NCI-H1694 (cell line): ENCODE measurements at places on chromosomes 16 and 17.

DNA sequence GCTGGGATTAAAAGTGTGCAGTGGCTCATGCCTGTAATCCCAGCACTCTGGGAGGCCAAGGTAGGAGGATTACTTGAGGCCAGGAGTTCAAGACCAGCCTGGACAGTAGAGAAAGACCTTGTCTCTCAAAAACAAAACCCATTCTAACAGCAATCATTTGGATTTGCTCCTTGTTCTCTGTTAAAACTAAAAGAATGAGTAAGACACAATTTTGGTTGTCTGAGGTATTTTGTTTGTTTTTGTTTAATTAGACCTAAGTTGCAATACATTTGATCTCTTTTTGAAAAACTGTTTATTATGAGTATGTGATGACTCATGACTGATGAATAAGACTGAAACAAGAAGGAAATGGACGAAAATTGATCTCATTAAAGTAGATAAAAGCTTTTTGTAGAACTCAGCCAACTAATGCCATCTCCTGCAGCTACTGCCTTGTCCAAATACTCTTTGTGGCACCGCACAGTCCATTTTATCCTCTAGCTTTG lies 29.0 kb downstream of the GLG1 start:
- no peak for DNase-seq

- peak; percentile 26 for DNase-seq
Measured at GRCh38 chr16:89924297-89924924, 1.3 kb downstream of the TUBB3 start.

GRCh38 chr17:70352834-70353233 lies 183.5 kb downstream of the KCNJ2 start:
- DNase-seq: no peak

DNA sequence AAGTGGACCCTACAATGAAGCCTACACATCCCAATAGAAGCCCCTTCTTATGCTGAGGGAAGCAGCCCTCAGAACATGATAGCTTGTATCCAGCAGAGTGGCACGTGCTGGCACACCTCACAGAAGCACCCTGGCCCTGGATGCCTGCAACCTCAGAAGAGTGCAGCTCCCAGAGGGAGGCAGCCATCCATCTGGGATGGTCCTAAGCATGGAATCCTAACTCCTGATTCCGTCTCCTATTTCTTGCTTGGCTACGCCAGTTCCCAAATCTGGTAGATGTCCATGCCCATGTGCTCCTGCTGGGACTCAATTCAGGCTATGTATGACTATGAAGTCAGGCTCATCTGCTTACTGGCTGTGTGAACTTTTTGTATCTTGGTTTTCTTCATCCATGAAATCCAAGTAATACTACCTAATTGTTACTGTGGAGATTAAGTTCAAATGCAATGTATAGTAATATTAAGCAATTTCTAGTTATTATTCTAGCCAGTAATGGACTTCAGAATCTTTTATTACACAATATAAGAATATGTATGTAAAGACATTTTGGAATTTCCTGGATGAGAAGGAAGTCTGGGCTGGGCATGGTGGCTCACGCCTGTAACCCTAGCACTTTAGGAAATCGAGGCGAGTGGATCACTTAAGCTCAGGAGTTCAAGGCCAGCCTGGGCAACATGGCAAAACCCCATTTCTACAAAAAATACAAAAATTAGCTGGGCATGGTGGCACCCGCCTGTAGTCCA lies 32.4 kb downstream of the SIAH1 start:
- no peak for DNase-seq

GRCh38 chr16:89192956-89193575 lies 7.3 kb downstream of the SLC22A31 start:
- DNase-seq: no peak

- no peak for DNase-seq
Measured at GRCh38 chr16:14560523-14560922, 69.5 kb downstream of the PARN start.

- DNase-seq: peak; percentile 3
Measured at GRCh38 chr17:16987830-16988601, 16.1 kb upstream of the TNFRSF13B start.

GRCh38 chr16:81637336-81638235 lies 141.5 kb upstream of the PLCG2 start:
- no peak for DNase-seq

DNA sequence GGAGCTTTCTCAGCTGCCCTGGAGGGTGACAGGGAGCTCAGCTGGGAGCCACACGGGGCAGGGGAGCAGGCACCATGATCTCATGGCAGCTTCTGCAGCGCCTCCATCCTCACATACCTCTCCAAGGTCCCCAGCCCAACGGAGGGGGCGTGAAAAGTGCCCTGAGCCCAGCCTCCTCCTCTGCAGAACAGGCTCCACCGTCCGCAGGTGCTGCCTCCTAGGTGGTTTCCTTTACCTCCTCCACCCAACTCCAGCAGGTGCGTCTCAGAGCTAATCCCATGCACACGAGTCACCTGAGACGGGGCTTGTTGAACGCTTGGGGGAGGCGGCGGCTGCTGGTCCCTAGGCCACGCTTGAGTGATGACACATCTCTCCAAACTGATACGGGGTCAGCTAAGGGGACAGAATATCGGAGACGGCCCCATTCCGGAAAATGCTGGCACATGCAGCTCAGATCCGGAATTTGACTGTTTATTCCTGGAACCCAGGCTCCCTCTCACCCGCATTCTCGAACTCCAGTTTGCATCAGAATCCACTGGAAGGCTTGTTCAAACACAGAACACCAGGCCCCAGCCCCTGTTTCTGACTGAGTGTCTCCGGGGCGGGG lies 387 bp upstream of the SLC38A8 start:
- DNase-seq: no peak

DNA sequence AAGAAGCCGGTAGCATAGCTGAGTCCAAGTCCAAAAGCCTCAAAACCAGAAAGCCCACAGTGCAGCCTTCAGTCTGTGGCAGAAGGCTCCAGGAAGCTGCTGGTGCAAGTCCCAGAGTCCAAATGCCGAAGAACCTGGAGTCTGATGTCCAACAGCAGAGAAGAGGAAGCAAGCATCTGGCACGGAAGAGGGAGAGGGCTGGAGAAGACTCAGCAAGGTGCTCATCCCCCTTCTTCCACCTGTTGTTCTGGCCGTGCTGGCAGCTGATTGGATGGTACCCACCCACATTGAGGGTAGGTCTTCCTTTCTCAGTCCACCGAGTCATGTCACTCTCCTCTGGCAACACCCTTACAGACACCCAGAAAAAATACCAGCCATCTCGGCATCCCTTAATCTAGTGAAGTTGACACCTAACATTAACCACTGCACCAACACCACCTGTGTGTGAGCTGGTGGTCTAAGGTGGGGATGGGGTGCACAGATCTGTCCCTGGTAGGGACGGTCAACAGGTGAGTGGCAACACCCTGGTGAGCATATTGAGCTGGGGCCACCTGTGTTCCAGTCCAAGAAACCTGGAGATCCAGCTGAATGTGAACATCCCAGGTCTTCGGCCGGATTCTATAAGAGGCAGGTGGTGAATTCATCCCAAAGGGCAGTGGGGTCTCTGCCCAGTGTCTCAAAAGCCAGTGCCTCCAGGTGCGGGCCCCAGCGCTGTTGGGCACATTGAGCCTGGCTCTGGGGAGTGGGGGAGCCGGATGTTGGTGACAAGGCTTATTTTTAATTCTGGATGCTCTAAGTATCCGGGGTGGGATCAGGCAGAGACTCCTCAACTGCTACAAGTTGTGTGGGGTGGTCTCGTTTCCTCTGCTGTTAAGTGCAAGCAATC lies 9.8 kb downstream of the MIEF2 start:
- no peak for DNase-seq

GRCh38 chr17:57811638-57812280 lies 38.1 kb downstream of the MRPS23 start:
- DNase-seq: no peak

DNA sequence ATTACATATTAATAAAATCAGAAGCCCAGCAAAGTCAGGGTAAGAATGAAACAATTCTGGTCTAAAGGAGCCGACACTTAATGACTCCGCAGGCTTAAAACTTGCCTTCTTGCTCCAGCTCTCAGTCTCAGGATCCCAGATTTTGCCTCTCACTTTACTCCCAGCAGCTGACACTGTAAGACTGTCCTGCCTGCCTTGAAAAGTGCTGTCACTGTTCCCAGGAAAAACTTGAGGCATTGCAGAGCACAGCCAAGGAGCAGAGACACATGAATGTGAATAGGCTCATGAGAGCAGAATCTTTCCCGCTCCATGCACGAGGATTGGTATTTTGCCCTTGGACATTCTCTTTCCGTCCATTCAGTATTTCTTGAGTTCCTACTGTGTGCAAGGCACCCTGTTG lies 457.6 kb upstream of the ZFHX3 start:
- no peak for DNase-seq

DNA sequence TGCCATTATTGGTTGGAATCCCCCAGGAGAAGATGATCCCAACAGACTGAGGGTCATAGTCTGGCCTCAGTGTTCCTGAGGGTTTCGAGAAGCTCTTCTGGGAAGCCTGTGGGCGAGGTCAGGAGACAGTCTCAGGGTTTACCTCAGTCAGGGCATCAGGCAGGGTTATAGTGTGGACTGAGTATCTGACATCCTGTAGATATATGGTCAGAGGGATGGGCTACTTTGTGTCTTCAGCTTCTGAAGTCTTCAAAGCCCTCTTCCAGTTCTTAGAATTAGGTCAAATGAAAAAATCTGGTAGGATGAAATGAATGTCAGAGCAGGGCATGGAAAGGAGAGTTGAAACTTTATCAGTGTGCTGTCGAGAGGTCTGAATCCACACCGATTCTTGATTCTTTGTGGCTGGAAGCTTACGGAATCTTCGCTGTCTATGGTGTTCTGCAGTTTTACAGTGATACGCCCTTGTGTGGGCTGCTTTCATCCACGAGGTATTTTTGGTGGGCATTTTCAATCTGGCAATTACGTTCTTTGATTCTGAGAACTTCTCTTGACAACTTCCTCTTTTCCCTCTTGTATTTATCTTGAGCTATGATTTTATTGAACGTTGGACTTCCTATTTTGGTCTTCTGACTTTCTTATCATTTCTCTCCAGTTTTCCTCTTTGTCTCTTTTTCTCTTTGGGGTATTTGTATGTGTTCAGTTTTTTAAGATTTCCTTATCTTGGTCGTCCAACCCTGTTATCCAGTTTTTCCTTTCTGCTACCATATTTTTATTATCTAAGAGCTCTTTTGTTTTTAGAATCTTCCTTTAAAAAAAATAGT lies 30.4 kb downstream of the BPTF start:
- no peak for DNase-seq

GRCh38 chr17:79207960-79208359 lies 133.3 kb downstream of the ENGASE start:
- DNase-seq: no peak

DNA sequence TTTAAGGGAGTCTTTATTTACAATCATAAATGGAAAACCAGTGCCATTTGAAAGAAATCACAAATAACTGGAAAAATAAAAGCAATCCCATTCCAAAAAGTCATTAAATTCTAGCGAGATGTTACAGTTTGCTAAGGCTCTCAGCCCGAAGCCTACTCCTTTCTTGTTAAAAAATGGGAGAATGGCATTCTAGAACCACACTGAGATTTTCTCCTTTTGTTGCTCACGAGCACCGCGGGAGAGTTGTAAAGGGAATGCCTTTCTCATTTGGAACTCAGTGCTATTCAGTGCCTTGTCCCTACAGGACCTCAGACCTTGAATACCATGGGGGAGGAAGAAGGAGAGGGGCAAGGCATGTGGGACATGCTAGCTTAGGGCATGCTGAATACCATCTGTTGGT lies 36.3 kb downstream of the GDE1 start:
- DNase-seq: no peak

GRCh38 chr17:78122216-78122930 lies 6.2 kb downstream of the TMC6 start:
- DNase-seq: no peak

DNA sequence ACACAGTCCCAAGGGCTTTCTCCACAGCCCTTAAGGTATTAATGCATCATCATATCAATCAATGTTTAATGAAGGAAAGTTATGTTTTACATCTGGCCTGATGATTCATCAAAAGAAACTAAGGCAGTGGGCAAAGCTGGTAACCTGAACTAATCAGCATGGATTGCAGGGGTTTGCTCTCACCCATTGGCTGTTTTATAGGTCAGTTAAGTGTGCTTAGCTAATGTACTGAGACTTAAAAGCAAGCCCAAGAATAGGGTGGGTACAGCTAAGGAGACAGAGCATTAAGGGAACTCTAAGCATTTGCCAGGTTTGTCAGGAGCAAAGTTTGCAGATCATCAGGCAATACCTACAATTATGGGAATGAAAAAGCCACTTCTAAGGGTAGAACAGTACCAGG lies 1247.6 kb downstream of the CDH8 start:
- no peak for DNase-seq

- no peak for DNase-seq
Measured at GRCh38 chr16:88144028-88144511, 192.8 kb downstream of the BANP start.

DNA sequence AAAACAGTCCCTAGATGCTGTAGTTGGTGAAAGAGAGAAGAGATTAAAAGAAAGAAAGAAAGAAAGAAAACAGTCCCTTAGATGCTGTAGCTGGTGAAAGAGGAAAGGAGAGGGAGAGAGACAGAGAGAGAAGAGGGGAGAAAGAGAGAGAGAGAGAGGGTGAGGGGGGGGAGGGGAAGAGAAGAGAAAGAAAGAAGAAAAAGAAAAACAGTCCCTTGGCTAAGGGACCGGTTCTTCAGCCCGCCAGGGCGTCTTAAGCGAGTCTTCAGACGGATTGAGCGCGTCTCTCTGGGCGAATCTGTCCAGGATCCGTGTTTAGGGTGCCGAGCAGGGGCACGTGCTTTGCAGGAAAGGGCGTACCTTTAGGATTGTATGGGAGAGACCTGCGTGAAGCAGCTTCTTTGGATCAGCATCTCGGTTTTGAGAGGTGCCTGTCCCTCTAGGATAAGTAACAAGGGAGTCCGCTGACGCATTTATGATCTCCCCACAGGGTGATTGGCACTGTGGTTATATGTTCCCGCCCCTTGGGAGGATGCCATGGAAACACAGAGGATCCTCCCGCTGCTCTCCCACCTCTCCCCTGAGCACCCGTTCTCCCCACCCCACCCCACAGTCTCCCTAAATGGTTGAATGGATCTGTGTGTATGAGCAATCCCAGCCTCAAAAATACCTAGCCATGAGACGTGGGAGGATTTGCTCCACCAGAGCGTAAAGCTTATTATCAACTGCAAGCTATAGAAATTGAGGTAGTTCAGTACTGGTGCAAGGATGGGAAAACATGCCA lies 16.7 kb downstream of the GNGT2 start:
- DNase-seq: peak; percentile 32

DNA sequence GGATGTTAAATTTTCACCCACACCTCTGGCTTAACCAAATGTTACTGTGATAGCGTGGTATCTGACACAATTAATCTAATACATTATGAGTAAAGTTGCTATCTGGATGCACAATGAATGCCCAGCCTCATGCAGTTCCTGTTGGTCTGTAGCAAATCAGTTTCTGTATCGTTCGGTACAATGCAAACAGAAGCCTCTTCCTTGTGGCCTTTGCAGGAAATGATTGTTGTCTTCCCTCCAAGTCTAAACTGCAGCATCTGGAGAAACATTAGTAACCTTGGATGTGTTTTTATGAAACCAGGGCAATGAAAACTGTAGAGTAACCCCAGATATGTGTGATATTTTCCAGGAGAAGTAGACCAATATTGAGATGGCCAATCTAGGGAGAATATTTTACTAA lies 46.8 kb downstream of the CYB561 start:
- no peak for DNase-seq
